Effector memory CD4-positive, alpha-beta T cell (primary cell): ENCODE measurements at places on chromosomes 4 and X.

DNA sequence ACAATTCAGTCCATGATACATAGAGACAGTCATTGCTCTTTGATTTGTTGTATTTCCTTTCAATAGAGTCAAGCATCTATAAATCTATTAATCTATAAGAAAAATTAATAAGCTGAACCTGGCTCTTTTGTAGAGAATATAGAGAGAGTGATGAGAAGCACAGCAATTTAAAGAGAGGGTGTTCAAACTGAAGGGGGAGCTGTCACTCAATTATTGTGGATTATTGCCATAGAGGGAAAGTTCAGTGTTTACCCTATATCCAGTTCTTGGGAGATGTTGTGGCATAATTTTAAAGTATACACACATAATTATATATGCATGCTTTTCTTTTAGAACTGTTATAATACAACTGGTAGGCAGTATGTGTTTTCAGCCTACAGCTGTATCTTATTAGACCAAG lies 1469.0 kb upstream of the PABPC4L start:
- no peak for DNase-seq

DNA sequence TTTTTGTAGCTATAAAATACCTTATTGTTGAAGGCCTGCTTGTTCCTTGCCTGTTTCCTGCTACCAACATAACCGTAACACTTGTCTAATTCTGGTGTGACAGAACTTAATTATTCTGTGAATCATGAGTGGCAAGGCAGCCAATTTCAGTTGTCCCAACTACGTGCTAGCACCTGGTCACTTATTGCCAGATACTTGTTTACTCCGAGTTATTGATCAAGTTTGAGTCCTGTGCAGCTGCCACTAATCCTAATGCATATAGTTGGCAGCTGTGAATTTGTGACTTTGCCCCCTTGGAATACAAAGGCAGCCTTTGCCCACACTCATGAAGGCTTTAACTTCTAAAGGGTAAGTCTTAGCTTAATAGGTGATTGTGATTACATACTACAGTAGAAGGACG lies 7.8 kb upstream of the RNF128 start:
- no peak for DNase-seq

GRCh38 chrX:13855689-13856450 lies 39.0 kb upstream of the GPM6B start:
- DNase-seq, result no peak

DNA sequence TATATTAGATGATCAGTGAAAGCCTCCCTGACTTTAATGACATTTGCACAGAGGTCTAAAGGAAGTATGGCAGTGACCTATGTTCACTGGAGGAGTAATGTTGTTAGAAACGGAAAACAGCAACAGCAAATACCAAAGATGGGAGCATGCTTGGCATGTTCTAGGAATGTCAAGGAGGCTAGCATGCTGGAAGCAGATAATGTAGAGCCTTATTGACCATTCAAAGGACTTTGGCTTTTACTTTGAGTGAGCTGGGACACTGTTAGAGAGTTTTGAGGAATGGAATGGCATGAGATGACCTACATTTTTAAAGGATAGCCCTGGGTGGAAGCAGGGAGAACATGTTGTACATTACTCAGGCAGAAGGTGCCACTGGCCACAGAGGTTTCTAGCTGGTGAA lies 6.0 kb downstream of the RPA4 start:
- no peak for DNase-seq

DNA sequence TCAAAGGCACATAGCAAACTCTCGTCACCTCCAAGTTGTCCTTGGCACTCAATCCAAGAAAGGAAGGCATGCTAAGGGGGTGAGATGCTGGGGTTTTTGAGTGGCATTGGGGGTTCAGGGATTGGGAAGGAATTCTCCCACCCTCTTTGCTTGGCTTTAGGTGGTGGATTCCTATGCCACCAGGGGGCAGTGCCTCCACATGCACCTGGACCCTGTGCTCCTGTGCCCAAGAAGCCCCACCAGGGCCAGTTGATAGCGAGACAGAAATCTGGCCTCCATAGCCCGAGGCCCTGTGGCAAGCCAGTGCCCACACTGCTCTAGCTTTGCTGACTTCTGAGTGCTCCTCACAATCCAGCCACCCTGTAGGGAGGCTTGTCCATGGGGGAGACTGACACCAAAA lies 2.0 kb upstream of the FATE1 start:
- no peak for DNase-seq

- no peak for DNase-seq
Observed at GRCh38 chrX:71885099-71885498, 25.5 kb upstream of the NHSL2 start.

- DNase-seq, result no peak
Observed at GRCh38 chr4:159698336-159698735, 595.5 kb downstream of the RAPGEF2 start.

- DNase-seq, result no peak
Observed at GRCh38 chrX:155313766-155314165, 20.6 kb downstream of the CLIC2 start.

DNA sequence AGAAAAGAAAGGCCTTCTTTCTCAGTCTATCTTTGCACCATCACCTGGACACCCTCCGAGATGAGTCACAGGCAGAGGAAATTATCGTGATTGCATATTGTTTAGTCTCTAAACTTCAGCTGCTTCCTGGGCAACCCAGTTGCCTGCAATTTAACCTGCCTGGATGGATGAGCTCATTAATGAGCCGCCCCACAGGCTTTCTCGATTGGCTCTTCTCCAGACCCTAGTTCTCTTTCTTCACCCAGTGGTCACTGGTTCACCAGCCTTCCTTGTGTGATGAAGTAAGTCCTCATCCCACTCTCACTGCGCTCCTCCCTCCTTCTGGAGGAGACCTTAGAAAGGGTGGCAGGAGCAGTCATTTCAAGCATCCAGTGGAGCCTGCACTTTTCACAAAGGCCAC lies 94.4 kb downstream of the SOWAHB start:
- no peak for DNase-seq
